Small intestine (tissue), 16 donors: ENCODE measurements at places on chromosomes 16 and 17.
A peak's percentile ranks its signal among the peaks of the same experiment; 100 is the strongest.

DNA sequence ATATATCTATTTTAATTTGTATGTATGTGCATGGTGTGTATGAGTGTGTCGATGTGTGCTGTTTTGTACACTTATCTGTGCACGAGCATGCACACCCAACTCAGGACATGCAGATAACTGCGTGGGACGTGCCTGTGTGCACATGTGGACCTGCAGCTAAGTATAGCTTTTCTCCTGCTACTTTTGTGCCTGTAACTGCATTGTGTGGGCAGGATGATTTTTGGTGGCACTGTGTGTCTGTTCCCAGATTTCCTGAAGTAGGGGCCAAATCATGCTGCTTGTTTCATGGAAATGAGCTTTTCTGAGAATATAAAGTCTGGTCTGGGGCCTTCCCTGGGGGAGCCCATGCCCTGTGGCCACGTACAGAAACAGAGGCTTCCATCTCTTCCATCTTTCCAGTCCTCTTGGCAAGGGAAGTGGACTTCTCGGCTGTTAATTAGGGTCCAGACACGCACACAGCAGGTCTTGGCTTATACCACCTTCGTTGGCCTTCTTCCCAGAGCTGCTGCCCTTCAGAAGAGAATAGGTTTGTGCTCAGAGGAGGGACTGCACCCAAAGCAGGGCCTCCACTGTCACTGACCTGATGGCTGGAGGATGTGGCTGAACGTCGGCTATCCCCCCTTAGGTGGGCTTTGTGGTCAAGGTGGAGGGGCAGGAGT is 30.2 kb downstream of the SPNS3 start:
- no peak for DNase-seq

GRCh38 chr17:53058031-53058430 is 764.7 kb upstream of the KIF2B start:
- DNase-seq = no peak

GRCh38 chr16:23397464-23397863 is 55.5 kb downstream of the COG7 start:
- no peak for DNase-seq

DNA sequence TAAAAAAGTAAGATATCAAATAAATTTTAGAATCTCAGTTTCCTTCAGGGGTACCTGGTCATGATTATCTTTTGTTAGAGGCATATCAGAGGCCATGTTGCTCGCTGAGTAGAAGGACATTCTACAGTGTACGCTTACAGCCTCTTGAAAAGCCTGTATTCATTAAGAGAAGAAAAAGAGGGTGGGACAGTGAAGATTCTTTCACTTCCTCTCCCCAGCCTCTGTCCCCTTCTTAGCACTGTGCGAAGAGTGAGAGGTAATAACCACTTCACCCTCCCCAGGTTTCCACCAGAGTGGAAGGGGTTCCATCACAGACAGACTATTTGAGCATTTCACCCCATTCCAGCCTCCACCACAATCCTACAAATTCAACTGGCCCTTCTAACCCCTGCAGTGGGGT is 4.8 kb upstream of the LPO start:
- no peak for DNase-seq

- no peak for DNase-seq
Measured at GRCh38 chr17:59387351-59388068, 56.1 kb downstream of the YPEL2 start.

- peak; percentile 67 for DNase-seq
Measured at GRCh38 chr16:57620335-57621231, 7.8 kb upstream of the ADGRG1 start.

- no peak for DNase-seq
Measured at GRCh38 chr17:57312242-57312641, 55.9 kb downstream of the MSI2 start.

DNA sequence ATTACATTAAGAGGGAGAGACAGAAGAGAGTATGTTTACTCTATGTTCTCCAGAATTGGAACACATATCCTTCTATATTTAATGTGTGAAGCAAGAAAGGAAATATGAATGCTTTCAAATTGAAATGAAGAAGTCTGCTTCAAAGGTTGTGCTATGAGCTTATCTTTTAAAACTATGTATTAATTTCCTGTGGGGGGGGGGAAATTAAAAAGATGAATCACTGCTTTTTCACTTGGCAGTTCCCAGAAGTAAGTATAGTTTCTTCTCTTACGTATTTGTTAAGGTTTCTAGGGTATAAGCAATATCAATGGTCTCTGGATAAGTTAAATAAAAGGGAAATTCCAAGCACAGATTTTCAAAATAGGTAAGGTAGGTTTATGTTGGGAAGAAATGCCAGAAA is 7.0 kb downstream of the TERF2 start:
- DNase-seq = no peak

DNA sequence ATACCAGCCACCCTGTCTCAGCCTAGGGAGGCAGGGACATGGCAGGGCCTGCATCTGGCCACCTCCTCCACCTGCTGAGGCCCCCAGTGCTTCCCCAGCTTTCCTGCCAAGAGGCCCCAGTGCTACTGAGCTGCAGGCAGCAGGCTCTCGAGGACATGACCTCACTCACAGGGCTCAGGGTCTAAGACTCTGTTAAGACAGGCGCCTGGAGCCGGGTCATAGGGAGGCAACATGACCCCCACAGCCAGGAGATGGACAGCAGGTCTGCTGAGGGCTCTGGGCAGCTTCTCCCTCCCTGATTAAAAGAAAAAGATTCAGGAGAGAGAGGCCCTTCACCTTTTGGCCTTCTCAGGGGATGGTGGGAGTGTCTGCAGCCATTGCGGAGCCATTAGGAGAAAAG is 23.2 kb upstream of the FASN start:
- DNase-seq = no peak

DNA sequence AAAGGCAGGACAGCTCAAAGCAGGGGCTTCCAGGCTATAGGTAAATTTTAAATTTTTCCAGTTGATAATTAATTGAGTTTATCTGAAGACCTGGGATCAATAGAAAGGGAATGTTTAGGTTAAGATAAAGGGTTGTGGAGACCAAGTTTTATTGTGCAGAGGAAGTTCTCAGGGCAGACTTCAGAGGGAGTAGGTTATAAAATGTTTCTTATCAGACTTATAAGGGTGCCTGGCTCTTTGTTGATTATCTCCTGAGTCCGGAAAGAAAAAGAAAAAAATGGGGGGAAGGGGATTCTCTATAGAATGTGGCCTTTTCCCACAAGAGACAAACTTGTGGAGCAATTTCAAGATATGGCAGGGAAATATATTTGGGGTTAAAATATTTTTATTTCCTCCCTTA is 15.9 kb downstream of the SLC46A1 start:
- no peak for DNase-seq

- DNase-seq = no peak
Measured at GRCh38 chr17:13851889-13852288, 217.4 kb upstream of the COX10 start.

GRCh38 chr17:61158376-61158775 is 241.3 kb upstream of the TBX2 start:
- DNase-seq = no peak

- no peak for DNase-seq
Measured at GRCh38 chr17:49497148-49498028, 2.3 kb downstream of the NGFR start.

- peak; percentile 99 for DNase-seq
Measured at GRCh38 chr16:1830213-1830612, 3.2 kb downstream of the FAHD1 start.

DNA sequence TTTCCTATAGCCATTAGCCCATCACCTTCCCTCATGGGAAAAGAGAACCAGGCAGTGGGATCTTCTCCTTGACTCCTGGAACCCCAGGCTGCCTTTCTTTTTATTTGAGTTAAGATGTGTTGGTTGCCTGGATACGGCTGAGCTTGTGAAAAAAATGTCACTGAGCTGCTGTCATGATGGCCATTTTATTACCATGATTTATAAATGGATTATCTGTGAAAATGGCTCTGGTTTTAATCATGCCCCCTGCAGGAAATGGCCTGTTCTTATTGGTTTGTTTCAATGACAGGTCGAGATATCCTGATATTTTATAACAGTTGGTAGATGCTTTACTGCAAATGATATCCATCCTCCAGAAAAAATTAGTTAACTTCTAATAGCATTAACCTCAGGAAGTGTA is 640.4 kb downstream of the CDH11 start:
- no peak for DNase-seq

- no peak for DNase-seq
Measured at GRCh38 chr16:82987767-82988166, 361.0 kb downstream of the CDH13 start.

GRCh38 chr17:72173499-72174116 is 52.8 kb downstream of the SOX9 start:
- no peak for DNase-seq

DNA sequence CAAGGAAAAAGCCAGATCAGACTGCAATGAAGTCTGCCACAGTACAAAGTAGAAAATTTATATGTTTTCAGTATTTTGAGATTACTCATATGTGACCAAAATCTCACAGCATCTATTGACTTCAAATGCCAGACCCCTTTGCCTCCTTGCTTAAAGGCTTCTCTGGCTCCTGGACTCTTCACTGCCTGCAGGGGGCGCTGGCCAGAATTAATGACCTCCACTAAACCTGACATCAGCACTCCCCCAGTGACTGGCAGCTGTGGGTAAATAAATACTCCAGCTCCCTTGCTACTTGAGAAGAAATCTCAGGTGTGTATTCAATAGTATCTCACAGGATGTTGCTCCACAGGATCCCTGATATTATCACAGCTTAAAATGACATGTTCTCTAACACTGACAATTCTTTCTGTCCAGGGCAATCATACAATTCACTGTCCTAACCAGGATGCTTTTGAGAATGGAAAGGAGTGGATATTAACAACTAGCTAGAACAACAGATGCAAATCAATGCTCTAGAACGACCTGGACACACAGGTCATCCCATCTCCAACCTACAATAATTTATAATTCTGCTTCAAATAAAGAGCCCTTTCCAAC is 4.0 kb downstream of the BECN1 start:
- DNase-seq = peak; percentile 66

DNA sequence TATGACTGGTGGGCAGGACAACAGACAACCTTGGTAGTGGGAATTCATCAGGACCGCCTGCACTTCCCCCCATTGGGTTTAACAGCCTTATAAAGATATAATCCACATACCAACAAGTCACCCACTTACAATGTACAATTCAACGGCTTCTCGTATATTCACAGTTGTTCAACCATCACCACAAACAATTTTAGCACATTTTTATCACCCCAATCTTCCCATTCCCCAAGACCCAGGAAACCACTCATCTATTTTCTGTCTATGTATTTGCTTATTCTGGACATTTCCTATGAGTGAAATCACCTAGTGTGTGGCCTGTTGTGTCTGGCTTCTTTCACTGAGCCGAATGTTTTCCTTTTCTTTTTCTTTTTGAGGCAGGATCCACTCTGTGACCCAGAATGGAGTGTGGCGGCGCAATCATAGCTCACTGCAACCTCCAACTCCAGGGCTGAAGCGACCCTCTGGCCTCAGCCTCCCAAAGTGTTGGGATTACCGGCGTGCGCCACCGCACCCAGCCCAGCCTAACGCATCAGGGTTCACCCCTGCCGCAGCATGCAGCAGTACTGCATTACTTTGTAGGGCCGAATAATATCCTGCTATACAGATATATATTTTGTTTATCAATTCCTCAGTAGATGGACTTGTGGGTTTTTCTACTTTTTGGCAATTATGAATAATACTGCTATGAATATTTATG is 10.9 kb downstream of the ANKS3 start:
- no peak for DNase-seq

GRCh38 chr16:21100447-21100846 is 50.2 kb downstream of the DNAH3 start:
- no peak for DNase-seq

GRCh38 chr16:4200000-4200780 is 41.7 kb downstream of the SRL start:
- DNase-seq = peak; percentile 84

GRCh38 chr16:30187971-30188561 is 4.7 kb downstream of the CORO1A start:
- no peak for DNase-seq

GRCh38 chr16:59993101-59993500 is 1259.0 kb upstream of the GOT2 start:
- no peak for DNase-seq

DNA sequence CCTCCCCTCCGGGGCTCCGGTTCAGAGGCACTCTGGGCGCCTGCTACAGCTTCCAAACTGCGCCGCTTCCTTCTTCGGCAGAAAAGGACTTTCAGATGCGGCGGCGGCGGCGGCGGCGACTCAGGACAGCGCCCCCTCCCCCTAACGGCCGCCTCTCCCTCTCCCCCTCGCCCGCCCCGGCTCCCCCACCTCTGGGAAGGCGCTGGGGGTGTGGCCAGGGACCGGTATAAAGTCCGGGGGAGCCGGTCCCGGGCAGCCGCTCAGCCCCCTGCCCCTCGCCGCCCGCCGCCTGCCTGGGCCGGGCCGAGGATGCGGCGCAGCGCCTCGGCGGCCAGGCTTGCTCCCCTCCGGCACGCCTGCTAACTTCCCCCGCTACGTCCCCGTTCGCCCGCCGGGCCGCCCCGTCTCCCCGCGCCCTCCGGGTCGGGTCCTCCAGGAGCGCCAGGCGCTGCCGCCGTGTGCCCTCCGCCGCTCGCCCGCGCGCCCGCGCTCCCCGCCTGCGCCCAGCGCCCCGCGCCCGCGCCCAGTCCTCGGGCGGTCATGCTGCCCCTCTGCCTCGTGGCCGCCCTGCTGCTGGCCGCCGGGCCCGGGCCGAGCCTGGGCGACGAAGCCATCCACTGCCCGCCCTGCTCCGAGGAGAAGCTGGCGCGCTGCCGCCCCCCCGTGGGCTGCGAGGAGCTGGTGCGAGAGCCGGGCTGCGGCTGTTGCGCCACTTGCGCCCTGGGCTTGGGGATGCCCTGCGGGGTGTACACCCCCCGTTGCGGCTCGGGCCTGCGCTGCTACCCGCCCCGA is at the start of gene IGFBP4:
Gene IGFBP4 (plus strand): TSS at position 255 of the 792 bp plus-strand sequence. CDS start 286 bp downstream, at position 541.
- DNase-seq = peak; percentile 83

GRCh38 chr16:17296431-17296830 is 174.3 kb downstream of the XYLT1 start:
- no peak for DNase-seq

- peak; percentile 58 for DNase-seq
Measured at GRCh38 chr17:35726127-35726952, 5.1 kb upstream of the RASL10B start.

DNA sequence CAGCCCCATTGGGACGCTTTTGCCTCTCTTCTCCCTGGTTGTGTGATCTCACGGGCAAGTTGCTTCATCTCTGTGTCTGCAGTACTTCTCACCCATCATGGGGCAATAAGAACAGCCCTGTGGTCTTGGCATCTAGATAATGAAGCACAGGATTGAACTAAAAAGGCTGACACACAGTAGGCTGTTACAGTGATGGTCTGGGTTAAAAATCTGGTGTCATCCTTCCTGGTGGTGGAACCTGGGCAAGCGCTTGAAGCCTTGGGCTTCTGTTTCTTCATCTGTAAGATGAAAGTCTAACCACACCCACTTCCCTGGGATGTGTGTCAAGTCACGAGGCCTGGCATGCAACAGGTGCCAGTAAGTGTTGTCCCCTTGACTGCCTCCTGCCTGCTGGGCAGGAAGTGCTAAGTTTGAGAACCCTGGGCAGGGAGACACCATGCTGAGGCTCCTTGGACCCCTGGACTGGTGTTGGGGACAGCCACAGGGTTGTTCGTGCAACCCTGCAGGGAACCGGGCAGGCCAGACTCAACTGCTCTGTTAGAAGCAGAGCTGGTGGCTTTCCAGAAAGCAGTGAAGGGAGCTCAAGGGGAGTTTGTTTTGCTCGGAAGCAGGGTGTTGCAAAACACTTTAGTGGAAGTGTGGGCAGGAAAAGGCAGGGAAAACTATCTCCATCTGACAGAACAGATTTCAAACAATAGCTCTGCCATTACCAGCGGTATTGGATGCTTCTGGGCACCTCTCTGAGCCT is 5.9 kb upstream of the MAP2K3 start:
- peak; percentile 86 for DNase-seq

- no peak for DNase-seq
Measured at GRCh38 chr17:36920032-36921005, 17.0 kb upstream of the LHX1 start.
